Activated T-helper 1 cell treated with anti-CD3 and anti-CD28 coated beads, Interleukin-12 subunit alpha, Interleukin-12 subunit beta, Interleukin-2, Interleukin-4 antibody, amounts not matched to agents 30 ng/mL and 10 ng/mL and 1 ng/mL, durations not matched to agents 14 hours and 24 hours and 36 hours (primary cell): ENCODE measurements at places on chromosomes 7 and 10.
A peak's percentile ranks its signal among the peaks of the same experiment; 100 is the strongest.

DNA sequence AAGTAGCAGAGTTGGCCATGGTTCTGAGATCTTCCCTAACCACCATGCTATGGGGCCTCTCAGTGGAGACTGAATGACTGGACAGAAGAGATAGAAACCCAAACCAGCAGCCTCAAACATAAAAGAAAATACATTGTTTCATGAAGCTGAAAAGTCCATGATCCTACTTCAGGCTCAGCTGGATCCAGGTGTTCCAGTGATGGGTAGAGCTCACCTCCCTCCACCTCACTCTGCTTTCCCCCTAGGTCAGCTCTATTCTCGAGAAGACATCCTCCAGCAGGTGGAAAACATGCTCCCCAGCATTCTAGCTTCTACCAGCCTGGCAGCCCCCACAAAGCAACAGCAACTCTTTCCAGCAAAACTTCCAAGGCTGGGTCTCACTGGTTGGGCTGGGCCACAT, 132.1 kb downstream of the OAT start:
- no peak for DNase-seq

GRCh38 chr7:43873300-43873699, 4.0 kb upstream of the MRPS24 start:
- DNase-seq = no peak

DNA sequence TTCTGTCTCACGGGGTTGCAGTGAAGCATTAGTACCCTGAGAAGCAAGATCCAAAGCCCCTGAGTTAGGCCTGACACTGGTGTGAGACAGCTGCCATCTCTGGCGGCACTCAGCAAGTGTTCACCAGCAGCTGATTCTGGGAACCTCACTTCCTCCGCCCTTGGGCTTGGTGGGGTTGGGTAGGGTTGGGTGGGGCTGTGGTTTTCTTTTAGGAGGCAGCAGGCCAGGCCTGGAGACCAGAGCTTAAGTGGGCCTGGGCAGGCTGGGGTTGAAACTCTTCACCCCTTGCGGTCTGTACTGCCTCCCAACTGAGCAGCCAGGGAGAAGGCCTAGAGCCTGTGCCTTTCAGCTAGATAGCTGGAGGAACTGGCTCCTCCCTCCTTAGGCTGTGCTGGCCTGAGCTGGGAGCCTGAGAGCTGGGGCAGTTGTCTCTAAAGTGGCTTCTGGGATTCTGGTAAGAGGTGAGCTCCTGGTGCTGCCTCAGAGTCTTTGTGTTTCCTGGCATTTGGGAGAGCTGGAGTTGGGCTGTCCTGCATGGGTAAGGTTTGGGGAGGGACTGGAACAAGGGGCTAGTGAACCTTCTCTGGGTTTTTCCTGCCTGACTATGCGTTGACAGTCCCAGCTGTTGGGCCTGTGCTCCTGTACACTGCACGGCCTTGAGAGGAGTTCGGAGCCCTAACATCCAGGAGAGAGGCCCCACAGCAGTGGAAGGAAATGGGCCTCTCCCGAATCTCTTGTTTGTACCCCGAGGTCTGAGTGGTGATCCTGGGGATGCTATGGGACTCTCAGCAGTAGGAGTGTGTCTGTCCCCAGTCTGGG, 5.1 kb downstream of the TSPAN14 start:
- peak; percentile 67 for DNase-seq

- DNase-seq = peak; percentile 99
Measured at GRCh38 chr7:128862571-128863432, at the start of gene ATP6V1F. Gene ATP6V1F (plus strand): TSS chr7:128862856. CDS start chr7:128862905, 49 bp downstream.

DNA sequence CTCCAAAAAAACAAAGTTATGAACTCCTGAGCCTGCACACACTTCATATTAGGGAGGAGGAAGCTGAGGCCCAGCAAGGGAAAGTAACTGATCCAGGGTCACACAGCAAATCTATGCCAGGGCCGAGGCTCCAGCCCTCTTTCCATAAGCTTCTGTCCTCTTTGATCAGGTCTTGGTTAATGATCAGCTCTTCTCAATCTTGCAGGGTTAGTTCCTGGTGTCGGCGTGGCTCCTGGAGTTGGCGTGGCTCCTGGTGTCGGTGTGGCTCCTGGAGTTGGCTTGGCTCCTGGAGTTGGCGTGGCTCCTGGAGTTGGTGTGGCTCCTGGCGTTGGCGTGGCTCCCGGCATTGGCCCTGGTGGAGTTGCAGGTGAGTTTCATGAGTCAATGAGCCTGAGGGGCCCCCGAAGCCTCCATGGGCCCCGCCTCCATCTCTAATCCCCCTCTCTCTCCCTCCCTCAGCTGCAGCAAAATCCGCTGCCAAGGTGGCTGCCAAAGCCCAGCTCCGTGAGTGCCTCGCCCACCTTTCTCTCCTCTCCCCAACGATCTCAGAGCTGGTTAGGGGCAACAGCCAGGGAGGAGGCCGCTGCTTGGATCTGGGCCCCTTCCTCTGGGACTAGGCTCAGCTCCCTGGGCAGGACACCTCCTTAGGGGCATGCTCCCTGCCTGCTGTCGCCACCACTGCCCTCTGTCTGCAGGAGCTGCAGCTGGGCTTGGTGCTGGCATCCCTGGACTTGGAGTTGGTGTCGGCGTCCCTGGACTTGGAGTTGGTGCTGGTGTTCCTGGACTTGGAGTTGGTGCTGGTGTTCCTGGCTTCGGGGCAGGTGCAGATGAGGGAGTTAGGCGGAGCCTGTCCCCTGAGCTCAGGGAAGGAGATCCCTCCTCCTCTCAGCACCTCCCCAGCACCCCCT, 23.7 kb upstream of the LIMK1 start:
- DNase-seq = no peak

DNA sequence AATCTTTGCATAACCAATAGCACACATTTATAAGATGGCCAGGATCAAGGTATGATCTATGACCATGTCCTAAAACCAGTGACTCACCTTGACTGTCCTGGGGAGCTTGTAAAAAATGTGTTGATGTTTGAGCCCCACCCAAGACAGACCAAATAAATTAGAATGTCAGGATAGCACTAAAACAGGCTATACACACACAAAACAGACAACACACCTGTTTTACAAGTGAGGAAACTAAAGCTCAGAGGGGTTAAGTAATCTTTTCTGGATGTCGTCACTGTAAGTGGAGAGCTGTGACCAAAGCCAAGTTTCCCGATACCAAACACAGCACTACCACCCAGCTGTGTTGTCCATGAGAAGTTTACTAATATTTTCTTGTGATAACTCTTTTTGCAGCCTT, 84.5 kb downstream of the AVL9 start:
- no peak for DNase-seq

DNA sequence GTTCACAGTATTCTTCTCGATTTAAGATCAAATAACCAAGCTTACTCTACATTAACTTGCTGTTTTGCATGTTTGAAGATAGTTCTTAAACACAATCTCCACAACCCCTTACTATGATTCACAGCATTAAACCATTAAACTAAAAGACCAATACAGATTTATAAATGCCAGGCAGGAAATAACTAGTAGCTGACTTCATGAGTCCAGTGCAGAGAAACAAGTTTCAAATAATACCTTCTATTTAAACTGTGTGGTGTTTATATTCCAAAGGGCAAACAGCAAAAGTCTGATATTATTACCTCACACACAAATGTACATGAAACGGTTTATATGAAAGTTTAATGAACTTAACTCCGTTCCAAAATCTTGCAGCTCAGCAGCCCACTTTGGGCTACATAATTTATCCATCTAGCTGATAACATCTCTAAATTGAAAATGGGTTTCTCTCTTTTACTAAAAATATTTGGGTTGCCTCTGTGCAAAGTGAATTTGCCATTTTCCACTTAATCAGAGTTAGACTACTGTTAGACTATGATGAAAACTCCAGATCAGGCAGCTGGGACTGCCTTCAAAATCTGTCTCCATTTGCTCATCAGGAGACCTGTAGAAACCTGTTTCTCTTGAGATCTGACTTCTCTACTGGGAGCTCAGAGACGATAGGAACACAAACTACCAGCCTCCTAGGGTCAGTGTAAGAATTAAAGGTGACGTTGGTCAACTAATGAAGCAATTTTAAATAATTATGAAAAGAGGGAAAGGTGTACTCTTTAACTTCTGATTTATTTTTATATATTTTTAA, 287.3 kb downstream of the FZD1 start:
- DNase-seq = no peak

- no peak for DNase-seq
Measured at GRCh38 chr10:20698837-20699236, 198.3 kb downstream of the NEBL start.

DNA sequence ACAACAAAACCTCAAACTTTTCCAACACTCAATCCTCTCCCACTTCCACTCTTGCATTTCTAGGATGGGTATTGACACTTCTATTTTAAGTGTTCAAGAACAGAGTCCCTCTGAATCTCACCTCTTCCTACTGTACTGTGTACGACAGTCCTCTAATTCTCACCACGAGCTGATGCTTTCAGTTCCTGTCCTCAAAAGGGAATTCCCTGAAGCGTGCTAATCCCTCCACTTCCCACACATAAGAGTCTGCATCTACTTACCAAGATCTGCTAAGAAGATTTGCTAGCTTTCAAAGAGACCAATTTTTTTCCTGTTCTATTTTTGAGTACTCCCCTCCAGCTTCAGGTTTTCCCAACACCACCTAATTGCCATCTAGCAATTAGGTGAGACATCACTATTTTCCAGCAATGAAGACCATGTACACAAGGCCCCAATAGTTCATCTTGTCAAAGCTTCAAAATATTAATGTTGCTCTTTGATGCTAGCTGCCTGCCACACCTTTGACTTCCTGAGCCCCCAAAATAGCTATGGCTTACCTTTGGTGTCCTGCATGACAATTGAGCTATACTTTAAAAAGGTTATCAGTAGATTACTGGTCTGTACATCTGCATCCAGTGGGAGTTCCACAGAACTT, 54.4 kb downstream of the ARMH3 start:
- DNase-seq = no peak

- no peak for DNase-seq
Measured at GRCh38 chr10:94013331-94013760, 19.6 kb downstream of the PLCE1 start.

GRCh38 chr10:49050366-49050765, 65.0 kb downstream of the VSTM4 start:
- DNase-seq = no peak

DNA sequence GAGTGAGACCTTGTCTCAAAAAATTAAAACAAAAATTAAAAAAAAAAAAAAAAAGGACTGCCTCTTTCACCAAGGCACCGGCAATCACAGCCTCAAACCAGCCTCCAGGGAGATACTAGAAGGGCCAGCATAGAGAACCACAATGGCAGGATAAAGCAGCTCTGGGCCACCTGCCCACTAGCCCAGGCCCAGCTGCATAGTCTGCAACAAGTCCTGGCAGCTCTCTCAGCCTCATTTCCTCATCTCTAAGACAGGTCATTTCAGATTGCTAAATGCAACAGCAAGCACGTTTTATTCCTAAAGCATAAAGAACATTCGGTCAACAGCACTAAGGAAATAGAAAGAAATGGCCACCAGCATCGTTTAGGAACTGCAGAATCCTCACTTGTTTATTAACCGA, 28.8 kb downstream of the XPNPEP1 start:
- no peak for DNase-seq

- DNase-seq = no peak
Measured at GRCh38 chr10:58723966-58724365, 211.3 kb downstream of the BICC1 start.

GRCh38 chr10:78843495-78843894, 225.3 kb upstream of the ZMIZ1 start:
- no peak for DNase-seq

- peak; percentile 22 for DNase-seq
Measured at GRCh38 chr7:7201578-7202374, 19.4 kb downstream of the C1GALT1 start.

- DNase-seq = no peak
Measured at GRCh38 chr10:60040014-60040662, 133.8 kb upstream of the CCDC6 start.

DNA sequence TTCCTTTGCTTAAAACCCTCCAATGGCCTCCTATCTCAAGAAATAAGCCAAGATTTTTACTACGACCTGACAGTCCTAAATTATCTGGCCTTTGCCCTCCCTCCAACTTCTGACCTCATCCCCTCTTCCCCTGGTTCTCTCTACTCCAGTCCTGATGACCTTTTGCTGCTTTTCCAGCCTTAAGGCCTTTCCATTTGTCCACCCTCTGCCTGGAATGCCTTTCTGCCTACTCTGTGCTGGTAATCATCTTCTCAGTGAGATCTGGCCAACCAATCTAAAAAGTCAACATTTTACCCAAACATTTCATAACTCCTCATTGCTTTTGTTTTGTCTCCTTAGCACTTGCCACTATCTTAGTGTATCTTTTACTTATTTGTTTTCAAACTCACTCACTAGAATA, 75.7 kb downstream of the VPS41 start:
- DNase-seq = no peak

DNA sequence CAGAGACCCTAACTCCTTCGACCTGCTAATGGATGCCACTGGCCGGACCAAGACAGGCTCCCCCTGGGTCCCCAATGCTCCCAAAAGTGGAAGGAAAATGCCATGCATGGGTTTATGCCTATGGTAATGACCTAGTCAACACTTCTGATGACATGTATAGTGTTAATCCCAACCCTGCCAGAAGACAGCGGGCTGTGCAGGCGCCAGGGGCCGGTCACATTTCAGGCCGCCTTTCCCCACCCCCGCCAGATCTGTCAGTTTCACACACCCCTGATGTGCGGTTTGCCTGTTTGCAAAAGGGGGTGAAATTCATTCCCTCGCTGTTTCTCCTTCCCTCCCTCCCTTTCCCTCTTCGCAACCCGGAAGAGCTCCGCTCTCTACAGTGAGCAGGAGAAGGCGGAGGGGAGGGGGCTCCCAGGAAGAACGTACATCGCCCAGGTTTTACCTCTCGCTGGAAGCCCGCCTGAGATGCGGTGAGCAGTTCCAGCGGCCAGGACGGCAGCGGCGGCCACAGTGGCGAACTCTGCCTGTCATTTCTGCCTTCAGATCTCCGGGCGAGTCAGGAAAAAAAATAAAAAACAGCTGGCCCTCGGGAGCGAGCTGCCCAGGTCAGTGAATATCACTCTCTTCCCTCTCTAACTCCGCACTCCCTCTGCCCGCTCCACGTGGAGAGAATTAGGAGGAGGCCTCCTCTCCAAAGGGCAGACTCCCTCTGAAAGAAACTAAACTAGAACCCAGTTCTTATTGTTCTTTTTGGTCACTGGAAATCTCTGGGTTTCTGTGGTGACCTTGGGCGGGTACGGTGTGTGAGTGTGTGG, 9.4 kb upstream of the GATA3 start:
- DNase-seq = no peak

- DNase-seq = no peak
Measured at GRCh38 chr10:89846786-89847185, 145.4 kb downstream of the KIF20B start.

DNA sequence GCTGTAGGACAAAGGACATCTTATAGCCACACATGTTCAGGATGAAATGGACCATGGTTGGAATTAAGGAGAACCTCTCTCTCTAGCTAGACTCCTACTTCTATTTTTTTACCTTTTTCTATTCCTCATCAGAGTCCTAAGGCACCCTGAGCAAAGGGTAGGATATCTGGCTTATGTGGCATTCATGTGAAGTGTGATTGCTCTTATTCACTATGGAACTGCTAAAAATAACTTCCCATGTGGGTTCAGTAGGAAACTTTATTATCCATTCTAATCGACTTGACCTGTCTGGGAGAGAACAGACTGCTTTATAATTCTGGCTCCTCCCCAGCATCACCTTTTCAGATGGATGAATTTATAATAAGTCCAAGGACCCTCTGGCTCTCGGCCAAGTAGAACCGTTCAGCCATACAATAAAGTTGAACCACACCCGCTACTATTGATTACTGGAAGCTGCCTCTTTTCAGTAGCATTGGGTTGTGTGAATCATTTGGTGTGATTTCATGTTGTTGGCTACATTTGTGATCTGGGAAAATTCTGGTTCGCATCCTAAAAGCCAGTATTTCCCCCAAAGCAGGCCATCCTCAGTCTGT, 117.5 kb downstream of the NRF1 start:
- no peak for DNase-seq

GRCh38 chr7:27836536-27836935, 96.6 kb downstream of the TAX1BP1 start:
- DNase-seq = no peak
